ENCODE measurements at places on chromosomes 2 and 18.

DNA sequence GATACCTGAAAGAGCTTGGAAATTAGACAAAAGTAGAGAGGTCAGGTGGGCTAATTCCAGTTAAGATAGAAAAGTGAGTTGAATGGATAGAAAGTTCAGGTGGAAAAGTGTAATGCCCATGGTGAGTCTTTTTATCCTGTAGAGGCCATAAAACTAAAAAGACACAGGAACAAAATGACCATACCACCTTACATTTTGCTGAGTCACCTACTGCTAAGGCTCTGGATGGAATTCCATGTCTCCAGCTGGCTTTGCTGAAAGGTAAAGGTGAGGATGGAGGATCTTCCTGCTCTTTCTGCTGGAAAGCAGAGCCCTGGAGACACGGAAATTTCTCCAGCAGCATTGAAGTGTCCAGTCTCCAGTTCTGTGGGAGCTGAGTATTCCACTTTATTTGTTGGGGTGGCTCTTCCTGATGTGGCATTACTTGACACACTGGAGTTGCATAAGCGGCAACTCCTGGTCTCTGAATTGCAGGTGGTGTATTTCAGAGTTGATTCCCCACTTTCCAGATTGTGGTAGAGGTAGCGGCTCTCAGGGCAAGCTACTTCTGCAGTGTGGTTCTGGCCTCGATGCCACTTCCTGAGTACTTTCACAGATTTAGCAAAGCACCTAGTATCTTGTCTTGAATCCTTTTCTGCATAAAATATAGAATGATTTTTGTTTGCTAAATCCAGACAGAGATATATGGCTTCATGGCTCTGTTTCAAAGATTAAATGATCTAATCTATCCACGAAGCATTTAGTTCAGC lies 10.7 kb downstream of the IL1RL2 start:
- DNase-seq: no peak

DNA sequence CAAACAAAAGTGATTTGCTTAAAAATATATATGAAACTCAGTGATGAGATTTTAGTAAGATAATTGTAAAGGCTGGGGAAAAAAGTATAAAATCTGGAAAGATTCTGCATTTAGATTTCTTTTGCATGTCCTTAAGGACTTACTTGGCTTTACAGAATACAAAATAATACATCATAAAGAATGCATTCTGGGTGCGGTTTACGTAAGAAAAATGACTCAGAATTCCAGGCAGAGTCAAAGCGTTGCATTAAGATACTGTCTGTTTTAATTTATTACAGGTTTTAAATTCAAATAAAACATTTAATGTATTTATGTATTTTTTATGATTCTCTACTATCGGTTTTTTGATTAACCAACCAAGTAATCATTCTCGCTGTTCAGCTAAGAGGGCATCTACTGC lies 178.0 kb downstream of the SH3BP4 start:
- DNase-seq: no peak

DNA sequence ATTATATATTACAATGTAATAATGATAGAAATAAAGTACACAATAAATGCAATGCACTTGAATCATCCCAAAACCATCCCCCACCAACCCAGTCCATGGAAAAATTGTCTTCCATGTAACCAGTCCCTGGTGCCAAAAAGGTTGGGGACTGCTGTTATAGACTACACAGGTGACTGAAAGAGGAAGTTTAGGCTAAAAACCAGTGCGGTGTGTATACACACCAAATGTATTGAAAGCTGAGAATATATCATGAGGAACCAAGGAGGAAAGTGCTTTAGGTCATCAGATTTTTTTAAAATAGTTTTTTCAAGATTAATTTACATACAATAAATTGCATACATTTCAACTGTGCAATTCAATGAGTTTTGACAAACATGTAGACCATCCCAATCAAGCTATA lies 20.5 kb upstream of the C1D start:
- no peak for DNase-seq

GRCh38 chr2:239743206-239743605 lies 281.9 kb downstream of the NDUFA10 start:
- no peak for DNase-seq

DNA sequence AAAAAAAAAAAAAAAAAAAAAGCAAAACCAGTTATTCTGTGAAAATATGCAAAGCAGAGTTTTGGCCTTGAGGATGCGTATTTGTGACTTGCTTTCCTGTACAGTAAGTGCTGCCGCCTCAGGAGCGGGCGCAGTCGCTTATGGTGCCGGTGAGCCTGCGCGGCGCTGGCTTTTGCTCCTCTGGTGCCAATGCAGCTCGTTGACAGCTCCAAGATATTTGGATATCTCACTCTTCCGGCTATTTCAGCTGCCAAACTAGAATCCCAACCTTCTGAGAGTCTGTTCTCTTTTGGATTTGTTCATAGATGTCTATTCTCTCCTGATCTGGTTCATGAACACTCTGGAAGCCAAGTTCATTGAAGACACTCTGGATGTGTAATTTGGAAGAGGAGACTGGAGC lies 184.1 kb downstream of the AGAP1 start:
- no peak for DNase-seq
